Foreskin keratinocyte (primary cell): ENCODE measurements at places on chromosomes 7 and 10. TPM values are rescaled to one million over a fixed set of nuclear protein-coding genes. Genes with fewer than 3 reads are reported as not detected.

The DDX21 gene
- total RNA-seq, result 125 and 149 TPM in 2 replicates

The INA gene
- 0.85 and 1.5 TPM in 2 replicates for total RNA-seq

The C7orf33 gene
- total RNA-seq, result not detected in 2 replicates

The TMEM225B gene
- 0.25 TPM in 1 of 2 replicates, not detected in the other for total RNA-seq

The CDC14C gene
- 0.04 TPM in 1 of 2 replicates, not detected in the other for total RNA-seq

The MRLN gene
- total RNA-seq, result not detected in 2 replicates

DNA sequence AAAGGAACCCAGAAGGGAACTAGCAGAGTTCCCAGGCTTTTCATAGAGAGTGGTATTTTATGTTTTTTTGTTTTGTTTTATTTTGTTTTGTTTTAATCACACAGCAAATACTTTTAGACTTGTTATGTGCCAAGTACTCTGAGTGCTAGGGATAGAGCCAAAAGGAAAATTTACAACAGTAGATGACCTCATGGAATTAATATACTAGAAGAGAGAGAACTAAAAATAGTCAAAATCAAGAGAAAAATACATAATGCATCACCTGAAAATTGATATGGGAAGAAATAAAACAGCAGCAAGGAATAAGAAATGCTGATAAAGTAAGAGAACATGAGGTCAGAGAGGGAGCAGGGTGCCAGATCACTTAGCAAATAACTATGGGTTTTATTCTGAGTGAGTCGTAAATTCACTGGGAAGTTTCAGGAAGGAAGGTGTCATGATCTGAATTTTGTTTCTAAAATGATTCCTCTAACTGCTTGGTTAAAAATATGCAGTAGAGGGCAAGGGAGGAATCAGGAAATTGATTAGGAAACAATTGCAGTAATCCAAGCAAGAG lies 351.0 kb downstream of the ANKRD7 start:
- no peak for DNase-seq

GRCh38 chr7:99699946-99700345 lies 20.1 kb upstream of the CYP3A5 start:
- no peak for DNase-seq

DNA sequence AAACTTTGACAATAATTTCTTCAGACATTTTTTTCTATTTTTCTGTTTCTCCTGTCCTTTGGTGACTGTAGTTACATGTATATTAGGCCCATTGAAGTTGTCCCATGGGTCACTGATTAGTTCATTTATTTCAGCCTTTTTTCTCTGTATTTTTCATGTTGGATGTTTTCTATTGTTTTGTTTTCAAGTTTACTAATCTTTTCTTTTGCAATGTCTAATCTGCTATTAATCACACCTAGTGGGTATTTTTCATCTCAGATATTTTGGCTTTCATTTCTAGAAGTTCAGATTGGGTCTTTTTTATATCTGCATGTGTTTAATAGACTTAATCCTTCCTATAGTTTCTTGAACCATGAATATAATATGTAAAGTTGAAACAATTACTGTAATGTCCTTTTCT lies 84.7 kb downstream of the PALS2 start:
- no peak for DNase-seq

GRCh38 chr10:49643241-49644034 lies 29.6 kb downstream of the CHAT start:
- no peak for DNase-seq

GRCh38 chr10:98852686-98853085 lies 383.0 kb downstream of the HPSE2 start:
- DNase-seq, result no peak

DNA sequence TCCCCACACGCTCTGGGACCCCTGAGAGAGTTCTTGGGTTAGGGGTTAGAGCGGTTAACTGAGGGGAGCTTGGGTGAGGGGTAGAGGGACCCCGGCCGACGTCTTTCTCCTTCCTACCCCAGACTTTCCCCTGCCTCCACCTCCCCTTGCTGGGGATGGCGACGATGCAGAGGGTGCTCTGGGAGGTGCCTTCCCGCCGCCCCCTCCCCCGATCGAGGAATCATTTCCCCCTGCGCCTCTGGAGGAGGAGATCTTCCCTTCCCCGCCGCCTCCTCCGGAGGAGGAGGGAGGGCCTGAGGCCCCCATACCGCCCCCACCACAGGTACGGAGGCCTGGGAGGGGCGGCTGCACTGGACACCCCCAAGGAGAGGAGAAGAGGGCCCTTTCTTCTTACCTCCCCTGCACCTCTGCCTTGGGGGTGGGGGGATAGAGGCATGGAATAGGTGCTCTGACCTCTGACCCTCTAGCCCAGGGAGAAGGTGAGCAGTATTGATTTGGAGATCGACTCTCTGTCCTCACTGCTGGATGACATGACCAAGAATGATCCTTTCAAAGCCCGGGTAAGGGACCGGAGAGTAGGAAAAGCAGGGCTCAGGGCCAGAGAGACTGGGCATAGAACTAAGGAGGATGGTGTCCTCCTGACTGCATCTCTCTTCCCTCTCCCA lies 1.1 kb downstream of the ZYX start:
- DNase-seq, result no peak

DNA sequence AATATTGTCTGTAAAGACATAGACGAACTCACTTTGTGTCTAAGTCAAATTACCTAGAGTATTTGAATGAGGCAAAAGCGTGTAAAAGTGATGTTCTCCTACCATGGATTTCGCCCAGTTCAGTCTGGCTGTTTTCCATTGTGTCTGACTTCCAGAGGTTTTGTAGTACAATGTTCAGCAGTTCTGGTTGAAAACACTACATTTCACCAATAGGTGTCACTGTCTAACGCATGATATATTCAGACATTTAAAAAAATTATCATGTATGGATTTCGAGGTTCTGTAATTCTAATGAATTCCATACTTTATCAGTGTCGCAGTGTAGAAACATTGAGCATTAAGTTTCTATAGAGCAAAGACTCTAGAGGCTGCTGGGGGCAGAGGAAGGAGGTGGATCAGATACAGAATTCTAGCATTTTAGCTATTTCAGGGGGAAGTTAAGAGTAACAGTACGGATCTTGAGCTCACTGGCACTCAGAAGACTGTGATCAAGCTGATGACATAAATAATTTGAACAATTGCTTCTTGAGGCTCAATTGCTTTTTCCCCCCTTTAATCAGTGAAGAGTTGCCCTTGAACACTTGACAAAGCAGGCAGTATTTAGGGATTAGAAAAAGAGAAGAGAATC lies 196.9 kb upstream of the RHOBTB1 start:
- peak; percentile 10 for DNase-seq

- peak; percentile 29 for DNase-seq
These were observed 199.1 kb upstream of the KCTD7 start for GRCh38 chr7:66429498-66430163.

- DNase-seq, result no peak
These were observed 58.0 kb downstream of the PRKAG2 start for GRCh38 chr7:151818674-151819519.

DNA sequence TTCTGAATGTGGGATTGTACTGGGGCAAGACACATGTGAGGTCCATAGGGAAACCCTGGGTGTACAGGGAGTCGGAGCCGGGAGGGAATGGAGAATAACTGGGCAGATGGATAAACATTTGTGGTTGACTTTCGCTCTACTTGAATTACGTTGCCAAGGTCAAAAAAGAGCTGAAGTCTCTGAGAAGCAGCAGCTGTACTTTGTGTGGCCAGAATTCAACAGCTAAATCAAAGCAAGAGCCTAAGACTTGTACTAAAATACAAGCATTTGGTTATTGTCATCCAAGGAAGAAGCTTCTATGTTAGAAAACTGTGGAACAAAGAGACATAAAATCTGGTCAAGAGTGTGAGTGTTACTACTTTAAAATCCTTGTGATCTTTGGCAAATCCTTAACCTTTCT lies 457.2 kb downstream of the ARL4A start:
- DNase-seq, result no peak

DNA sequence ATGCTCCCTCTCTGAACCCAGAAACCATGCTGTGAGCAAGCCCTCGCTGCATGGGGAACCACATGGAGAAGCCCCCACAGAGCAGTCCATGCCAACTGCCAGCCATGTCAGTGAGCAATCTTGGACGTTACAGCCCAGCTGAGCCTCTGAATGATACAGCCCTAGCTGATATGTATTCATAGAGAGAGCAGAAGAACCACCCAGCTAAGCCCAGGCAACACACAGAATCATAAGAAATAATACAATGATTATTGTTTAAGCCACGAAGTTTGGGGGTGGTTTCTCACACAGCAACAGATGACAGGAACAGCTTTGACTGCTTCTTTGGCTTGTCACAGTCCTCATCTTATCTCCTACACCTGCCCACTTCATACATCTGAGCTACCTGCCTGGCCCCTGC lies 32.5 kb upstream of the CARD11 start:
- no peak for DNase-seq

- DNase-seq, result no peak
These were observed 12.8 kb downstream of the SFXN2 start for GRCh38 chr10:102727037-102727818.

- DNase-seq, result no peak
These were observed 129.6 kb upstream of the ANKRD1 start for GRCh38 chr10:91050371-91051034.

- DNase-seq, result no peak
These were observed 142.6 kb upstream of the SORCS3 start for GRCh38 chr10:104498347-104499081.

DNA sequence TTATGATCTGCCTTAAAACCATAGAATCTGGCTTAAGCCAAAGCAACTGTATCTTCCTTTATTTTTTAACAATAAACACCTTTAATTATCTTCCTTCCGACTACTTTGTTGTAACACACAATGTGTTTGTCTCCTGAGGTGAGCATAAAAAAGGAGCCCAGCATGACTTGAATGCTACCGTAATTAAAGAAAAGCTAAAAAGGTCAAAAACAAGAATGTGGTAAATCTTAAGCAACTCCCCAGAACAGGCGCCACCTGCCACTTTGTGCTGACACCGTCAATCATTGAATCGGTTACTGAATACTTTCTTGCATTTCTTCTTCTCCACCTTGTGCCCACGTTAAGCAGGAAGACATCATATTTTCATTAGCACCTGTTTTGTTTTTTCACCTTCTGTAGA lies 569.9 kb upstream of the C7orf33 start:
- DNase-seq, result no peak

DNA sequence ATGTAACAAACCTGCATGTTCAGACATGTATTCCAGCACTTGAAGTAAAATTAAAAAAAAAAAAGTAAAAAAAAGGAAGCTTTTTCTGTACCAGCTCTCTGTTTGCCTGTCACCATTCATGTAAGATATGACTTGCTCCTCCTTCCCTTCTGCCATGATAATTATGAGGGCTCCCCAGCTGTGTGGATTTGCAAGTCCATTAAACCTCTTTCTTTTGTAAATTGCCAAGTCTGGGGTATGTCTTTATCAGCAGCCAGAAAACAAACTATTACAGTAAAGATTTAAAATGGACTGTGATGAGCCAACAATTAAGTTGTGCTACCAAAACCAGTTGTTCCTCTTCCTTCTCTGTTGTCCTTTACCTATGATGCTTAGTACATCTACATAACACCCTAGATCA lies 619.6 kb downstream of the ARL4A start:
- DNase-seq, result peak; percentile 20

GRCh38 chr7:136033413-136034031 lies 56.4 kb upstream of the MTPN start:
- no peak for DNase-seq

GRCh38 chr10:110207011-110207804 lies at the start of gene MXI1:
Gene MXI1 (plus strand): TSS chr10:110207605. CDS start chr10:110207809, 204 bp downstream.
- DNase-seq, result peak; percentile 68

DNA sequence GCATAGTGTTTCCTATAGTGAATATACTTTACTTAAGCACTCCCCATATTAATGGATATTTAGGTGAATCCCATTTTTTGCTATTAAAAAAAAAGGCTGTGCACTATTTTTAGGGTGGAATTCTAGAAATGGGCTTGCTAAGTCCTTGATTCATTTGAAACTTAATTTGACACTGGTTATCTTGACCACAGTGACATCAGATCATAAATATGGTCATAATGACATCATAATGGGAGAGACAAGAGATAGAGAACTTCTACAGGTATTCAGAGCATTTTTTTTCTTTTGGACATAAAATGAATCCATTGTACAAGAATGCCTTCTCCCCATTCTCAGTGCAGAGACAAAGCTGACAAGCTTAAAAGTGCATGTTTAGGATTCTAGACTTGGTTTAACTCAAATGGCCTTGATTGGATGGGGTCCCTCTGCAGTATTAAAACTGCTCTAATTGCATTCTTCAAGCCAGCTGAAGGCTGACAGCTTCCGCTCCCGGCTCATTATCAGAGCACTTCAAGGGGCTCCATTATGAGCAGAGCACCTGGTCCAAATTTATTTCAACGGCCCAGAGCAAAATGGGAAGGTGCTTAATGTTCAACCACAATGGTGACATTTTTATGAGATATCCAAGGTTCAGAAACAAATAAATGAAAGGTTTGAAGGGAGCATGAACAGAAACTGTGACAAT lies 104.8 kb downstream of the JAZF1 start:
- DNase-seq, result no peak

GRCh38 chr7:154905146-154905545 lies 97.8 kb downstream of the PAXIP1 start:
- DNase-seq, result no peak

- DNase-seq, result no peak
These were observed 230.9 kb downstream of the ZEB1 start for GRCh38 chr10:31549896-31550295.

- peak; percentile 99 for DNase-seq
These were observed 21.1 kb downstream of the PLAU start for GRCh38 chr10:73931767-73932619.

GRCh38 chr7:26612742-26613141 lies 251.6 kb downstream of the SKAP2 start:
- DNase-seq, result no peak

GRCh38 chr7:139660317-139661042 lies 117.3 kb downstream of the HIPK2 start:
- DNase-seq, result no peak

DNA sequence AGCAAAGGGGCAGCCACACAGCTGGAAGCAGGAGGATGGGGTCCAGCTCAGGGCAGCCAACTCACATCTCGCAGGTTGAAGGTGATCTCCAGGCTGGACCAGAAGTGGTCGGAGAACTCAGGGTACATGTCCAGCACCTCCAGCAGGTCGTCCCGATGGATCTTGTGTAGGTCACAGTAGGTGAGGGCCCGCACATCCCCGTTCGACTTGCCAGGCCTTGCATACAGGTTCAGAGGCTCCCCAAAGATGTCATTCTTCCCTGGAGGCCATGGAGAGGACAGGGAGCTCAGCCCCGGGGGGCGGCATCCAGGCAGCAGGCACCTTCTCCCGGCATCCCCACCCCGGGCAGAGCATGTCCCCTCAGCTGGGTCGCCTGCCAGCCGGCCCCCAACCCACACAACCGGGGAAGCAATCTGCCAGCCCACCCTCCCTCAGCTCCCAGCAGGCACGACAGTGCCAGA lies 29.3 kb downstream of the KCNH2 start:
- no peak for DNase-seq

- DNase-seq, result no peak
These were observed 132.7 kb upstream of the HGF start for GRCh38 chr7:81902536-81902935.

GRCh38 chr10:80702143-80702542 lies 164.4 kb downstream of the SH2D4B start:
- DNase-seq, result no peak

GRCh38 chr10:58140054-58140453 lies 127.6 kb downstream of the IPMK start:
- no peak for DNase-seq

GRCh38 chr7:148340438-148341280 lies 249.9 kb upstream of the C7orf33 start:
- DNase-seq, result no peak

GRCh38 chr7:55575098-55575497 lies 2.8 kb upstream of the VOPP1 start:
- DNase-seq, result no peak
